ENCODE measurements at places on chromosomes 7 and 10.

DNA sequence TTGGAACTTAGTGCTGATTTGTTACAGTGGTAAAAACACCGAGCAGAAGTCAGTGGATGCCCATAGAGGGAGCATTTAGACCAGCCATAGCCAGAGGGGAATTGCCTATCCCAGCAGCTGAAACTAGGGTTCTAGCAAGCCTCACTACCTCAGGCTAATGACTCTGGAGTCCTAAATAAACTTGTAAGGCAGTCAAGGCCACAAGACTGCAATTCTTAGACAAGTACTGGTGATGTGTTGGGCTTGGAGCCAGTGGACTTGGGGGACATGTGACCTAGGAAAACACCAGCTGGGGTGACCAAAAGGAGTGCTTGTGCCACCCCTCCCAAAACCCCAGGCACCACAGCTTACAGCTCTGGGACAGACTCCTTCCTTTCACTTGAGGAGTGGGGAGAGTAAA, 209.0 kb downstream of the MAGI2 start:
- DNase-seq = no peak

GRCh38 chr10:130627346-130628045, 491.3 kb downstream of the GLRX3 start:
- no peak for DNase-seq

DNA sequence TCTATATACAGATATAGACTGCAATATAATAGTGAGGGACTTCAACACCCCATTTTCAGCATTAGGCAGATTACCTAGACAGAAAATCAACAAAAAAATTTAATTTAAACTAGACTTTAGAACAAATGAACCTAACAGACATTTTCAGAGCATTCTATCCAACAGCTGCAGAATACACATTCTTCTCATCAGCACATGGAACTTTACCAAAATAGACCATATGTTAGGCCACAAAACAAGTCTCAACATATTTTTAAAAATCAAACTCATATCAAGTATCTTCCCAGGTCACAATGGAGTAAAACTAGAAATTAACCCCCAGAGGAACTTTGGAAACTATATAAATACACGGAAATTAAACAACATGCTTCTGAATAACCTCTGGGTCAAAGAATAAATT, 169.6 kb downstream of the MTERF1 start:
- no peak for DNase-seq

DNA sequence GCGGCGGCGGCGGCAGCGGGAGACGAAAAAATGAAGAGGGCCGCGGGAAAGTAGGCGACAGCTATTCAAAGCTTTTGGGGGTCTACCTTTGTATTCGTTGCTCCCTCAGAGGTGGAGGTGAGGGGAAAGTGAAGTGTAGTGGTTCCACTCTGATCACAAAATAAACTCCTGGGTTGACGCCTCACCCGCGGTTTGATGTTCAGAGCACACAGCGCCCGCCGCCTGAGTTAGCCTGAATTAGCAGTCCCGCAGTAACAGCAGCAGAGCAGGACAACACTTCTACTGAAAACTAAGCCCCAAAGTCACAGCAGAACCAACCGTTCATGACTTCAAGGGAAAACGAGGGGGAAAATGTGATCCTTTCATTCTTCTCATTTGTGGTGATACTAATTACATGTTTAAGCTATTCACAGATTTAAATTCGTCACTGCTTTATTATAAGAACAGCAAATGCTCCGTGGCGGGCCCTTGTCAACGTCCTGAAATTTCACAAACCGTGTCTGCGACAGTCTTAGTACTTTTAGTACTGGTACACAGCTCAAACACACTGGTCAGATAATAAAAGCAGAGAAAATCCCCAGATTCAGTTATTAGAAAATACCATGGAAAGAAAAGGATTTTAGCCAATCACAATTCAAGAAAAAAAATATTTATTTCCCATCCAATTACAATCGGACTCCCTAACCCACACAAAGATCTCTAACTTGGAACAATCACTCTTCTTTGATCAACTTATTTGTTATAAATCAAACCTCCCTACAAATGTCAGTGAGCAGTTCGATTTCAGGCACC, 563 bp upstream of the JMJD1C start:
- DNase-seq = peak; percentile 88

- no peak for DNase-seq
These were observed 61.7 kb upstream of the ZNRF2 start for GRCh38 chr7:30222515-30223215.

DNA sequence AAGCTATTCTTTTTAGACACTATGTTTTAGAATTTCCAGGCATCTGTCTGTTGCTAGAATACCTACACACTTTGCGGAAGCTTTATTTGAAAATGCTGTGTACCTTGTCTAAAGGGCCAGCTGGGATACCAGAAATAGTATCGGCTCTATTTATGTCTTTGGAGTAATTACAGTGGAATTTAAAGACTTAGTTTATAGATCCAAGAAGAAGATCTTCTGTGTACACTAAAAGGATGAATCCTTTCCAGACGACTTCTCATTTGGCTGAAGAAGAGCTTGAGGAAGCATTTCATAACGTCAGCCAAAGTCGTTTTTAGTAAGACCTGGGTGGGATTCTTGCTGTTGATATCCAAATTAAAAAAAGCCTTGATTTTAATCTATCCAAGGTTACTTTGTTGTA, 365.9 kb downstream of the INHBA start:
- no peak for DNase-seq

DNA sequence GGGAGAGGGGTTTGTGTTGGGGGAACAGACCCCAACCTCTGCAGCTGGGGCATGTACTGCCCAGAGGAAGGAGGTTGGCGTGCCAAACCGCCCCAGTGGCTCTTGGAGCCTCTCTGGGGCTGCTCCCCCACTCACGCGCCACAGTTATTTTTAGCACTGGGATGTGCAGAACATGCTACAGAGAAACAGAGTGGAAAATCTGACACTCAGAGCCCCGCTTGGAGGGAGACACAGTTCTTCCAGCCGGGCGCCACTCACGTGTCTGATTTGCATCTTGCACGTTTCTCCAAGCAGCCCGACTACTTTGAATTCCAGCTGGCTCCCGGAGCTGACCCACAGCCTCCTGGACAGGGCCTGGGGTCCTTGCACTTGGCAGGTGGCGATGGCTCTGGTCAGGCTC, 182.0 kb downstream of the RPS24 start:
- DNase-seq = peak; percentile 23

GRCh38 chr10:117972168-117972837, 74.4 kb downstream of the RAB11FIP2 start:
- DNase-seq = no peak

- DNase-seq = no peak
These were observed 270.6 kb downstream of the TRIL start for GRCh38 chr7:28687537-28687936.

- no peak for DNase-seq
These were observed 98.5 kb downstream of the SRI start for GRCh38 chr7:88121335-88121734.

DNA sequence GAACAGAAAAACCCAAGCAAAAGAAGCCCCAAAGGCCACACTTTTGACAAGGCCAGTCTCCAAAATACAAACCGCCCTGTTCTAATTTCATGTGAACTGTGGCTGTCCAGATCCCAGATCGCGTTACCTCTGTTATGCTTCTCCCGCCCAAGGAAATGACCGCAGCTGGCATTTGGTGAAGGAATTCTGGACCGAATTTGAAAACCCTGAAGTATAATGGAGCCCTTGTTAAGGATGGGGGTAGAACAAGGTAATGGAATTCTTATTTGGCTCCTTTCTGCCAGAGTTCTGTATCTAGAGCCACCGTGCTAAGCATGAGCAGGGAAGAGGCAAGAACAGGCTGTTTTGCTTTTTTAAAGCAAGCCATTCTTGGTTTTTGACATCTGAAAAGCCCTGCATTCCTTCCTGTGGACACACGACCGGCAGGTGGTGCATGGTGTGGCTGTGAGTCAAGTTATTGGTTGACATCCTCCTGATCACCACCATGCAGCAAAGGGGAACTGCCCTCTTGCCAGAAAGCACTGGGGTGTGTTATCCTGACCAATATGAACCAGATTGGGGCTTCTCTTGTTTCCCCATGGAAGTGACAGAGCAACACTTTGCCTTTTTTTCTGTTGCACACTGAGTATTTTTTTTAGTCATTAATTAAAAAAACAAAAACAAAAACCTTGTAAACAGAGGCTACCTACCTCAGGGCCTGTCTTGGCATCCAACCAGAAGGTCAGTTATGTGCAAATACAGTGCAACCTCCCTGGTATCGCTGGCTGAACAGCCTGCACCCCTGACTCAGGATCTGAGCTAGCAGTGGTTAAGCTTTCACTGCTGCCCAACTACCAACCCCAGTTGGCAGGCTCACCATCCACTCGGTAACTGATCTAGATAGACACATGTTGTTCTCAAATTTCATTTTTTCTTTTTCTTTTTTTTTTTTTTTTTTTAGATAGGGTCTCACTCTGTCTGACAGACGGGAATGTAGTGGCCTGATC, 14.2 kb downstream of the UCMA start:
- DNase-seq = peak; percentile 75

GRCh38 chr7:106462365-106462859, 177.6 kb upstream of the NAMPT start:
- peak; percentile 74 for DNase-seq

GRCh38 chr10:57579926-57580325, 687.8 kb downstream of the IPMK start:
- DNase-seq = peak; percentile 46

DNA sequence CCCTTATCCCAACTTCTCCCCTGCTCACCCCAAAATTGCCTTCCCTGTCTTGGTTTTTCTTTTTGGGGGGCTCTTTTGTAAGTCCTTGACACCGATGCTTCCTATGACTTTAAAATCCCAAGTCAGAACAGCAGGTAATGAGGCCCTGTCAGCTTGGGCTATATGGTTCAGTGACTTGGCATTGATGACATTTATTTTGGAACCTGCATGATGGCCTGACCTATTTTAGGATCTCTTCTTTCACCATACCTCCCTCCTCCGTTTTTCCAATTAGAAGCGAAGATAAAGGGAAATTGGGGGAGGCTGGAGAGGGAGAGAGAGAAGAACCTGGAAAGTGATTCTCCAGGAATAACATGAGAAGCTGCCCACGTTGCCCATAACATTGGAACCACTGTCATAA, 424.9 kb upstream of the AUTS2 start:
- no peak for DNase-seq
